ENCODE measurements at places on chromosomes 3 and 15.

DNA sequence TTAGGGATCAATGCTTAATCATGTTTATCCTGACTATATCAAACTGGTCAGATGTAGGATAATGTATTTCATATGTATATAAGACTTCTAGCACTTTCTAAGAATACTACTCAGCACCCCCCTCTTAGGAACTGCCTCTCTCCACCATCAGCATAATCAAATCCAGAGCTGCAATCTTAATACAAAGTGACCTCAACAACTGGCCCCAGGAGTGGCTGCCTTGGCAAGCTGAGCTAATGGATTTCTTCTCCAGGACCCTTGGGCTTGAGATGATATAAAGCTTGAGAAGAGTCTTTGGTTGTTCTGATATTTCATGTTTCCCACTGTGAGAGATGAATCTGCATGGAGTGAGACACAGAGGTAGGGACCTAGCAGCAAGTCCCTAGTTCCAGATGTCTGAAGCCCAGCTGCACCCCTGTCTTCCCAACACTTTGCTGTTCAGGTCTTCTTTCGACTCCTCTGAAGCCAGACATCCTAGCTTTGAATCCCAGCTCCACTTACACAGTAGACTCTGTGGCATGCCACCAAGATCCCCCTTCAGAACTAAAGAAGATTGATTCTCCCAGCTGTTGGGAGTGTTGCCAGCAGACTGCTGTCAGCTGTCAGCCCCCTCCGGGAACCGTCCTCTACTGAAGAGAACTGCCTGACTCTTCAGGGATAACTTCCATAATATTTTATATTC, 309.3 kb upstream of the UBE2E2 start:
- DNase-seq = no peak

DNA sequence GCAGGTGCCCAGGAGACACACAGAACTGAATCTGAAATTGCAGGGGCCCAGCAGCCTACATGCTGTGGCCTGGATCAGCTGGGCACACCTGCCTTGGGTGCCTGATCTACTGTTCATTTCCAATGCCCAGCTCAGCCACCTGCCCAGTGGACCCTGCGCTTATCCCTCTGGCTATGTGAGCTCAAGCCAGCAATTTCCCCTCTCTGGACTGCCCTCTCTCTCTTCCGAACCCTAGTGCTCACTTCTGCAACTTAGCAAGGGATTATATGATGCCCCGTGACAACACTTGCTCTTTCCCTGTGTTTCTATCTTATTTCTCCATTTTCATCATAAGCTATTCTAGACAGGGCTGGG, 276.0 kb downstream of the UACA start:
- DNase-seq = no peak

DNA sequence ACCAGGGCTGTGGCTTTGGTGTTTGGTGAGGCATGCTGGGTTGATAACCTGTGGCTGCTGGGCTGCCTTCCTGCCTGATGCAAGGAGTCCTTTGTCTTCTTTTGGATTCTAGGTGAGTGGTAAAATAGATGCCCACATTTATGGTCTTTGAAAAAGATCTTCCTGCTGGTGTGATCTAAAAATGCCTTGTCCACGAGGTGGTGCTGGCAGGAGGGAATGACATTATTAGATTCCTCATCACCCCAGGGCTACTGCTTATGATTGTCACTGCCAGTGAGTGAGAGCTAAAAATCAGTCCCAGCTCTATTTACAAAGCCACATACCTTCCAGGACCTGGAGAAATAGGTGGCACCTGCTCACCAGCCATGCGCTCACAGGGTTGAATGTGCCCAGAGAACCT, 355.5 kb upstream of the ROPN1 start:
- no peak for DNase-seq

GRCh38 chr3:8595695-8596115, 48.9 kb downstream of the SSUH2 start:
- no peak for DNase-seq

- no peak for DNase-seq
These were observed 514.6 kb upstream of the CNTN3 start for GRCh38 chr3:75129101-75129500.

DNA sequence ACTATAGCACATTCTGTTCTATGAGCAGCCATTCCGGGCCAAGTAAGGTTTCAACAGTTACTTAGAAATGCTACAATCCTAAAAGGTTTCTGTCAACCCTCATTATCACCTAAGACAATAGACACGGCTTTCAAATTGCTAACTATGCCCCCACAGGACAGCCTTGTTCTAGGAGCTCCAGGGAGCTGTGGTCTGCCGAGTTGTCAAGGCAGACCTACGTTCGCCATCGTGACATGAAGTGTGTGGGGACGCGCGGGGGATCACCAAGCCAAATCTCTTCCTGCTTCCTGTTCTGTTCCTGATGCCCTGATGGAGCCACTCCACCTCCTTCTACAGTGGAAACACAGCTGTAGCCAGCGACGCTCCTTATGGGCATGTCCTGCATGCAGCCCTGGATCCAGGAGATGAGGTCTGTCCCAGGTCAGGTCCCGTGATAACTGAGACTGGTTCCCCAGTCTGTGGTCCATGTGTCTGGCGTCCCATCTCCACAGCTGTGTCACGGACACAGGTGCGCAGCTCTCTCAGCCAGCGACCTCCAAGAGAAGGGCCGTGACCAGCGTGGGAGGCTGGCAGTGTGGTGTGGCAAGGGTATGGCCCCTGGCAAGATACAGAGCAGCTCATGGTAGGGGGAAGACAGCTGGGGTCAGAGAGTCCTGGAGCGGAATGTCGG, 82.8 kb downstream of the PCSK6 start:
- no peak for DNase-seq

GRCh38 chr3:56858331-56858730, 56.6 kb upstream of the ARHGEF3 start:
- peak; percentile 60 for DNase-seq

GRCh38 chr15:55343168-55343567, 24.1 kb downstream of the PIGB start:
- DNase-seq = no peak

Measured in DND-41 (cell line).